Central memory CD8-positive, alpha-beta T cell (primary cell): ENCODE measurements at places on chromosomes 2 and 18.

DNA sequence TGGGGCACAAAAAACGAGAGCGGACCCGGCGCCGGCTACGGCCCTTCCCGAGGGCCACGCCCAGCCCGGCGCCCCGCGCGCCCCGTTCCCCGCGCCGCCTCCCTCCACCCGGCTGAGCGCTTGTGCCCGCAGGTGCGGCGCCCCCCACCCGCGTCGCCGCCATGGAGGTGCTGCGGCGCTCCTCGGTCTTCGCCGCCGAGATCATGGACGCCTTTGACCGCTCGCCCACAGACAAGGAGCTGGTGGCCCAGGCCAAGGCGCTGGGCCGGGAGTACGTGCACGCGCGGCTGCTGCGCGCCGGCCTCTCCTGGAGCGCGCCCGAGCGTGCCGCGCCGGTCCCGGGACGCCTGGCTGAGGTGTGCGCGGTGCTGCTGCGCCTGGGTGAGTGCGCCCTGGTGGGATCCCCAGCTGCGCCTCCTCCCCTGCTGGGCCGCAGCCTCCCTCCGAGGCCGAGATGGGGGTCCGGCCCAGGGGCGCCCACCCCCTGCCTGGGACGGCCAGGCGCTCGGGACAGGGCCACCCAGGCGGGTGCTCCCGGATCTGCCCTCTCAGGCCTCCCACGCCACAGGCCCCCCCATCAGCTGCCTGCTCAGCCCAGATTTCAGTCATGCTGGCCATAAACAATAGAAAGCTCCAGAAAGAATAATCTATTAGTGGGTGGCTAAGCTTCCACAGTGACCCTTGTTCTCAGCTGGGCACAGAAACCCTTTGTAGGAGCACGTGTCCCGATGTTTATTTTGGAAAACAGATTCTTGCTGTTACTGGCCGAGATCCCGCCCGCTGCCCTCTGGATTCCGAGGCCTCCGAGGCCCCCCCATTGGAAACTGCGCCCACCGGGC, 997 bp downstream of the BOK start:
- H3K27ac ChIP-seq = no peak overlapping the region
- H3K4me1 ChIP-seq = peaks cover 4% of the 10 kb centered on the region
- H3K36me3 ChIP-seq = peaks cover 1% of the 10 kb centered on the region
- peaks cover 30% of the 10 kb centered on the region for H3K27me3 ChIP-seq

GRCh38 chr2:46229134-46230063, 67.8 kb upstream of the EPAS1 start:
- no peak for DNase-seq
- peak overlapping the region; percentile 21 for H3K4me3 ChIP-seq
- peak overlapping the region; percentile 79 for H3K27ac ChIP-seq
- H3K4me1 ChIP-seq = peaks cover 26% of the 10 kb centered on the region

GRCh38 chr18:46174342-46175041, 70.3 kb downstream of the HAUS1 start:
- peak overlapping the region; percentile 100 for H3K4me3 ChIP-seq
- peak; percentile 18 for DNase-seq
- no peaks in the 10 kb centered on the region for H3K27me3 ChIP-seq
- peak overlapping the region; percentile 99 for H3K27ac ChIP-seq
- peaks cover 14% of the 10 kb centered on the region for H3K36me3 ChIP-seq

- H3K27ac ChIP-seq = peak overlapping the region; percentile 91
- peaks cover 66% of the 10 kb centered on the region for H3K4me1 ChIP-seq
- peaks cover 22% of the 10 kb centered on the region for H3K36me3 ChIP-seq
- peak; percentile 66 for DNase-seq
- no peaks in the 10 kb centered on the region for H3K27me3 ChIP-seq
Measured at GRCh38 chr2:12716032-12716281, 779 bp upstream of the TRIB2 start.

DNA sequence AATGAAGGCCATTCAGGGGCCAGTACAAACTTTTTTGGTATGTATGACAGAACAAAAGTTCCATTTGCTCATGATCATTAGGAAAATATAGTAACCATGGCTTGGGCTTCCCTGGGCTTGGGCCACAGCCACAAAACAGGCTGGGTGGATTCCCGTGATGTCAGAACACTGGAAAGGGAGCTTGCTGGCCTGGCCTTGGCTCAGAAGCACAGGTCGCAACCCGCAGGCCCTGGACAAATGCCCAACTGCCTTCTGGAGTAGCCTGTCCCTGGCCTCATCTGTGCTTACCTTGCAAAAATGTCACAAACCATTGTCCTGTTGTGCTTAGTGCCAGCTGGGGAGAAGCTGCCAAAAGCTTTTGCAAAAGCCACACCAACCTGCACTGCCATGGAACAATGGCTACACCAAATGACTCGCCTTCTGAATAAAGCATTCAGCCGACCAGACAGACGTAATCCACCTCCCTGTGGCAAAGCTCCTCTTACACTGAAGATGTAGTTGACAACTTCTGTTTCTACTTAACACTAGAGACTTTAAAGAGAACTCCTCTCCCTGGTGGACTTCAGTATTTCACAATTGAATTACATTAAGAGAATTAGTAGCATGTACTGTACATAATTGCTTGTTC, 125.5 kb downstream of the ANKRD44 start:
- peaks cover 39% of the 10 kb centered on the region for H3K36me3 ChIP-seq
- no peak overlapping the region for H3K4me3 ChIP-seq
- H3K27me3 ChIP-seq = no peaks in the 10 kb centered on the region
- H3K4me1 ChIP-seq = peaks cover 72% of the 10 kb centered on the region
- H3K27ac ChIP-seq = no peak overlapping the region

DNA sequence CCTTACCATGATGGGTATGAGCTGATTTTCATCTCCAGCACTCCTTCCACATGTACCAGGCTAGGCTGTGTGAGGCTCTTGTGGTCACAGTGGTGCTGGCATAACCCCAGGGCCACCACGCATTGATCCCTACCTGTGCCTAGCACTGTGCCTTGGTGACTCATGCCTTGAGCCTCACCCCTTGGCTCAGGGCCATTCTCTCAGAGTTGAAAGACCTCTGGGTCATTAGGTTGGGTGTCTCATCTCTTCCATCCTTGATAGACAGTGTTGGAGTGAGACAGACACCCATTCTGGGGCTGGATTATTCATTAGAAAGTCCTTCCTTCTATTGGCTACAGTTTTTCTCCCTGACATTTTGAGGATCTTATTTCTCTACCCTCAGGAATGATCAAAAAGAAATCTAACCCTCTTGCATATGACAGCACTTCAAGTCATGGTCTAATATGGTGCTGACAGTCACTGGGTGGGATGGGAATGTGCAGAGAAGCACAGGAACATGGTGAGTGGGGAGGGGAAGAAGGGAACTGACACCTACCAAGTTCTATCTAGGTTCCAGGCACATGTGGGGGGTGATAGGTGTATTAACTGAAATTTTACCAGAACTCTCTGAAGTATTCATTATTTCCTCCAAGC, 41.3 kb downstream of the DYSF start:
- H3K27me3 ChIP-seq = peaks cover 10% of the 10 kb centered on the region
- no peak for DNase-seq
- no peak overlapping the region for H3K27ac ChIP-seq

GRCh38 chr2:223487214-223487846, 114.8 kb downstream of the SCG2 start:
- DNase-seq = no peak
- no peaks in the 10 kb centered on the region for H3K4me1 ChIP-seq
- H3K4me3 ChIP-seq = no peak overlapping the region
- no peaks in the 10 kb centered on the region for H3K36me3 ChIP-seq

DNA sequence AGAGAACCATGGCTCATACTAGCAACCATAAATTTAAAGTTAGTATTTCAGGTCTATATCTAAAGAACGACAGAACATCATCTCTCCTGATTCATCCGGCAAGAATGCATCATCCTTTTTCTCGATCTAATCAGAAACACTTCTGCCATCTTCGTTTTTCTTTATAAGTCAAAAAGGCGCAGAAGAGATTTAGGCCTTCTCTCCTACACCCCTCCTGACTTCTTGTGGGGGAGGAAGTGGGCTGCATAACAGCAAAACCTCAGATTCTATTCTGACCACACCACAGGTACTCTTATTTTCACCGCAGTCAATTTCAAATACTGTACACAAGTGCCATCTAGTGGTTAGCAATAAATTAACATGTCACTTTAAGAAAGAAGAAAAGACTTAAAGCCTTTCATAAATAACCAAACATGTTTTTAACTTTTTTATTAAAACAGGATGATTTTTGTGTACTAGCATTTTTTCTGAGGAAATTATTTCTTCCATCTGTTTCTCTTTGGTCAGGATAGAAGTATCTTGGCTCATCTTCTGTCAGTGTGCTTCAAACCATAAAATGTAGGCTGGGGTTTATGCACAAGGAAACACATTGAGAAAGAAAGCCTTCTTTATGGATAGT, 48.4 kb upstream of the PIK3C3 start:
- H3K4me3 ChIP-seq = no peak overlapping the region
- H3K27ac ChIP-seq = no peak overlapping the region
- H3K36me3 ChIP-seq = no peaks in the 10 kb centered on the region
- H3K4me1 ChIP-seq = peaks cover 11% of the 10 kb centered on the region
- peak; percentile 19 for DNase-seq
